ENCODE measurements at places on chromosomes 5 and 9.

GRCh38 chr9:129884220-129885017, 49.2 kb downstream of the USP20 start:
- peak; percentile 63 for DNase-seq

GRCh38 chr9:33414268-33414667, 11.9 kb upstream of the AQP7 start:
- DNase-seq: no peak

DNA sequence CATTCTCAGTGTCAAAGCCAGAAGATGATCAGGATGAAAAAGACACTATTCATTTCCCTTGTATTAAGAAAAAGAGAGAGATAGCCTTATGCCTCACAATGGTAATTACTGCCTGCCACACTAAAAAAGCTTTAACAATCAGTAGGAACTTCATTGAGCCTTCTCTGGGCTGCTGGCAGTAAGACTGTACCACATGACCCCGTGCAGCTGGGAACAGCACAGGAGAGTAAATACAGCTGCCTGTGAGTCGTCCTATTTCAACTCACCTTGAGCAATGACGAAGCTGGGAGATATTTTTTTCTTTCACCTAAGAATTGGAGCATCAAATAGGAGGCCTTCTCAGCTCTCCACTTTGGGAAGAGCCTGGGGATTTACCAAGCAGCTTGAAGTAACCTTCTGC, 316.3 kb downstream of the GABRB2 start:
- DNase-seq: no peak

- DNase-seq: peak; percentile 49
Observed at GRCh38 chr5:10333154-10334006, 20.1 kb upstream of the MARCHF6 start.

- no peak for DNase-seq
Observed at GRCh38 chr9:105473221-105473620, 25.4 kb downstream of the FSD1L start.

DNA sequence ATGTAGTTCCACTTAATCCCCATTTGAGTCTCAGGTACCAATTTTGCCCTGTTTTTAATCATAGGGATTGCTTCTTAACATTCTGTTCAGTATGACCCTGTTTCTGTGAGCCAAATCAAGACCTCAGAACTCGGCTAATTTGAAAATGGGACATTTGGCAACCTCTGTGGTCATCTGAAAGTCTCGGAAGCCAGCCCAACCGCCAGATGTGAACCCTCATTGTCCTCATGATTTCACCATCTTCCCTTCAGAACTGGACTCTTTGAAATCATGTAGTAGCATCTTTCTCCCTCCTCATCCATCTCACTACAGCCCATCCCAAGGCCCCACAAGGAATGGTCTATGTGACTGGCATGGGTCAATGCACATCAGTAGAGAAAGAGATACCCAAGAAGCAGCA, 88.9 kb downstream of the S1PR3 start:
- no peak for DNase-seq

- DNase-seq: no peak
Observed at GRCh38 chr9:104082168-104082567, 11.9 kb upstream of the SMC2 start.

- DNase-seq: peak; percentile 56
Observed at GRCh38 chr5:19837536-19838174, 150.3 kb downstream of the CDH18 start.

- peak; percentile 30 for DNase-seq
Observed at GRCh38 chr9:9214066-9214465, 1398.7 kb downstream of the PTPRD start.

DNA sequence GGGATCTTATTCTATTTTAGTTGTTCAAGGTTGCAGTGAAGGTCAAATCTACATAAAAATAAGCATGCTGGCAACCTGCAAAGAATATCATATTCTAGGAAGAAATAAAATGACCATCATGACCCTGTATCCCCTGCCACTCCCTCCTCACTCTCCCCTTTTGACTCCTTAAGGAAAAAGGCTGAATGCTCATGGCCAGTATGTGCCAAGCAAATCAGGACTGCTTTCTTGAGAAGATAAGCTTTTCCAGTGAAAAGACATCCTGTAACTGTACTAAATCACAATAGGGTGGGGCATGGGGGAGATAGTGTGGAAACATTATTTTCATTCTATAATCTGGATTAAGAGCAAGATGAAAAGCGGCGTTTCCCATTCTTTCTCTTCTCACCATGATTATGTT, 100.6 kb upstream of the LIFR start:
- no peak for DNase-seq
